B cell (primary cell): ENCODE measurements at places on chromosomes 11 and 22. TPM values are rescaled to one million over a fixed set of nuclear protein-coding genes. Genes with fewer than 3 reads are reported as not detected.

NEFH gene
- 0.10 and 0.19 TPM in 2 replicates for total RNA-seq

CCDC15 gene
- 1.8 TPM in 2 replicates for total RNA-seq

TRPM5 gene
- not detected in 2 replicates for total RNA-seq

GRCh38 chr11:15897211-15897960 lies 459.0 kb downstream of the SOX6 start:
- no peak for DNase-seq

DNA sequence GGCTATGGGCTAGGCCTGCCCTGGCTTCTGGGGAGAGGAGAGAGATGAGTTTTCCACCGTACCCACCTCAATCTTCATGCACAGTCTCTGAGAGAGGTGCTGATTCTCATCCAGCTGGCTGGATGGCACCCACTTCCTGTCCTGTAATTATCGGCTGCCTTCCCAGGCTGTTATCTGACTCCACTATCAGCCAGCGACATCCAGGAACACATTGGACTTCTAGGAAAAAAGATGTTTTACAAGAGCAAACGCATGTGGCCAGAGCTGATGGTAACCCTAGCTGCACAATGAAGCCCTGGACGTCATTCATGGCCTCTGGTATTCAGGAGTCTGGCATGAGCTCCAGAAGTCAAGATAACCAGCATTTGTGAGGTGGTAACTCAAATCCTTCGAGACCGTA lies 137.4 kb downstream of the EHF start:
- no peak for DNase-seq

GRCh38 chr11:113681711-113682413 lies 24.2 kb downstream of the TMPRSS5 start:
- DNase-seq, result no peak

GRCh38 chr11:71466358-71466757 lies 13.4 kb downstream of the NADSYN1 start:
- no peak for DNase-seq

DNA sequence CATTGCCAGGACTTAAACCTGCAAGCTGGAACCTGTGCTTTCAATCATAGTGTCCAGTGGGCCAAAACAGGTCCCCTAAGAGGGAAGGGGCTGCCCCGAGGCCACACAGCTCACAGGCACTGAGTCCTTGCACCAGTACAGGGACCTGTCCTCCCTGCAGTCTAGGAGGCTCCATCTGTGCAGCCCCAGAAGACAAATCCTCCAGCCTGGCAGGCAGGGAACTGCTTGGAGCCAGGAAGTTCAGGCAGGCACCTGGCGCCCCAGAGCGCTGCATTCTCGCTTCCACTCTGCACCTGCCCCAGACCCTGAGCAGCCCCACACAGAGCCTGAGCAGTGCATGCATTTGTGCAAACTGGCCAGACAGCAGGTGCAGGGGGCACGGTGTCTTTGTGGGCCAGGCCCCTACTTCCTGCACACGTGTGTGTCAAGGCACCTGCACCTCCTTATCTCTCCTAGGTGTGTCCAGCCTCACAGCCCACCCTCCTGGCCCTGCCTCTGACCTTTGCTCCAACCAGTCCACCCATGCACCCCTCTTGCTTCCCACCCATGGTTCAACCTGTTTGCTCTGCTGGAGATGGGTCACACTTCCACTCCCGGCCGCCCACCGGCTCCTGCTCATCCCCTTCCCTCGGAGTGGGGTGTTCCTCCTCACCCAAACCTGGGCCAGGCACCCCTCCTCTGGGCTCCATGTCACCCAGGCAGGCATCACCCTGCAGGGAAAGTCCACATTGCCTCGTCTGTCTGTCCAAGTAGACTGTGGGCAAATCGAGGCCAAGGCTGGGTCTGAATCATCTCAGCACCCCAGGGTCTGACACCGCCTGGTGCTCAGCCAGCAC lies 19.0 kb downstream of the LINC01488 start:
- DNase-seq, result no peak

DNA sequence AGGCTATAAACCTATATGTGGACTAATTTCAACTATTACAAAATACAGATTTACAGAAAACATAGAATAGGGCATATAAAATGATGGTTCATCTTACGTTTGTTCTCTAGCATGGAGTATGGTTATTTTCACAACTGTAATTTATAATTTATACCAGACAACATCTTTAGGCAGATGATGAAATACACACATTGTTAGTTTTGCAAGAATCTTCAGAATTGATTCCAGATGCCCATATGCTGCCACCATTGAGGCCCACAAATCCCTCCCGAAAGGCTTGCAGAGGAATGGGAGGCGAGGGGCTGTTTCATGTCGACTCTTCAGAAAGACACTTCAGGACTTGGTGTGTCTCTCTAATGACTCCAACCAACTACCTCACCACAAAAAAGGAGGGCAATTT lies 6.2 kb downstream of the PTPN5 start:
- no peak for DNase-seq

DNA sequence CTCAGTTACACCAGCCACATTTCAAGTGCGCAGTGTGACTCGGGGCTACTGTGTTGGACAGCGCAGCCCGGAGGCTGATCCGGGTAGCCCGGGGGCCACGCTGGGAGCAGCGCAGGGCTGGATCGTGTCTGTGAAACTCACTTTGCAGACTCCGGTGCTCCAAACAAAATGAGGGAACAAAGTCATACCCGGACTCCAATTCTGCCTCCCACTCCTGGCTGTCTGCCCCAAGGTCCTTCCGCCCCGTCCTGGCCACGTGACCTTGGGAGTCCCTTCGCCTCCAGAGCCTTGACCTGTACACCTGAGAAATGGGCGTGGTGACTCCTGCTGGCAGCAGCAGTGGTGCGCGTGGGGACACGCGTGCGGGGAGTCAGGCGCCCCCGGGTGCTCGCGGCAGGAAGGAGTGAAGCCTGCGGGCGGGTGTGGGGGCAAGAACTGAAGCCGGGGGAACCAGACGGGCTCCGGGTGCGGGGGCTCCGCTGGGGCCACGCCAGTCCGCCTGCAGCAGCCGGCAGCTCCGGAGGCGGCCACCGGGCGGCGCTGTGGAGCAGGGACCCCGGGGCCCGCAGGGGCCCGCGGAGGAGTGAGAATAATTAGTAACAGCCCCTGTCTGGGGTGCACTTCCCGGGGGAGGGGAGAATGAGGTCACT lies 42.4 kb downstream of the KCNJ4 start:
- peak; percentile 43 for DNase-seq

DNA sequence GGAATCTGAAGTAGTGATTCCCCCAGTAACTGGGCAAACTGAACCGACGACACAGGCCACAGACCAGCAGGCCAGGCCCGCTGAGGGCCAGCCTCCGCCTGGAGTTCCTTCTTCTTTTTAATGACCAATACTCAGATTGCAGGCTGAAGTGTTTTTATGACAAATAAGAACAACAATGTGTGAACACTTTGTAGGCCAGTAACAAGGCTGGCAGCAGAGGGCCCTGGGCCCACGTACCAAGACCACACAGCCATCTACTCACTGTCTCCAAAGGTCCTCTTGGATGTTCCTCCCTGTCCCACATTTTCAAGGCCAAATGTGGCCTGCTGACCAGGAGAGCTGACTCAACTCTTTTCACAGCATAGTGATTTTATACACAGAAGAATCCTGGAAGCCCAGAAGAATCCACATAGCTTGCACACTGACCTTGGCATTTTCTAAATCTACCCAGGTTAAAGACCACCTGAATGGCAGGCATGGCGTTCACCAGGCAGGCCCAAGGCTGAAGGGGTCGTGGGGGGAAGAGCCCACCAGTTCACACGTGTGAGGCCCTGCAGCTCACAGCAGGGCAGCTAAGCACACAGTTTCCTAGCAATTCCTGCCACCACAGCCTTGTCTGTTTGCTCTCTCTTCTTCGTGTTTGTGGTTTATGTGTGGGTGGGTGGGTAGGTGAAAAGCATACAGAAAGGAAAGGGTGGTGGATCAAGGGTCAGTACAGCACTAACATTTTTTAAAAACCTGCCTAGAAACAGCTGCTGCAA lies 13.3 kb downstream of the SMCO4 start:
- no peak for DNase-seq

DNA sequence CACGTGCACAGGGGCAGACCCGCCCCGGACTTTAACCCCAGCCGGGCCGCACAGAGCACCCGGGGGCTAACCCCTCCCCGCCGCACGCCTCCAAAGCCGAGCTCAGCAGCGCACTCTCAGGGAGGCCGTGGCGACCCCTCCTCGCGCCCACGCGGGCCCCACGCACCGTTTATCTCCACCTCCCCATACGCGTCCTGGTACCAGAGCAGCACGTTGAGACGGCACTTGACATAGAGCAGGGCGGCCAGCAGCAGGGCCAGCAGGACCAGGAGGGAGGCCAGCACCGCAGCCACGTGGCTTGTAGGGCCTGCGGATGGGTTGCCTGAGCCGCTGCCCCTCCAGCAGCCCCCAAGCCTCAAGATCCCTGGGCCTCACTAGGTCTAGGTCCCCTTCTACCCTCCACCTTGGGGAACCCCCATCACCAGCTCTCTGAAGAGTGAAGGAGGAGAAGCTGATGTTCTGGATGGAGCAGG lies 7.1 kb downstream of the SIGIRR start:
- peak; percentile 50 for DNase-seq

GRCh38 chr11:105236664-105237063 lies 97.1 kb upstream of the CARD18 start:
- DNase-seq, result no peak

- DNase-seq, result no peak
Observed at GRCh38 chr11:31940371-31941037, 129.4 kb upstream of the PAX6 start.

- DNase-seq, result no peak
Observed at GRCh38 chr11:11909727-11910126, 68.0 kb downstream of the USP47 start.
